Vagina (tissue), 2 donors: ENCODE measurements at places on chromosomes 6 and 20. TPM values are rescaled to one million over a fixed set of nuclear protein-coding genes. Genes with fewer than 3 reads are reported as not detected.
A peak's percentile ranks its signal among the peaks of the same experiment; 100 is the strongest.

- H3K27me3 ChIP-seq, result no peaks in the 10 kb centered on the region
- H3K4me3 ChIP-seq, result no peak overlapping the region
These were observed 103.9 kb upstream of the JAG1 start for GRCh38 chr20:10777710-10778109.

Gene JAG1
- 185 TPM for total RNA-seq

Gene PDE10A
- total RNA-seq, result 15.0 TPM

Gene SIRPB2
- total RNA-seq, result 2.9 TPM

Gene RIPOR3
- 38.1 TPM for total RNA-seq

Gene FERMT1
- total RNA-seq, result 9.8 TPM

DNA sequence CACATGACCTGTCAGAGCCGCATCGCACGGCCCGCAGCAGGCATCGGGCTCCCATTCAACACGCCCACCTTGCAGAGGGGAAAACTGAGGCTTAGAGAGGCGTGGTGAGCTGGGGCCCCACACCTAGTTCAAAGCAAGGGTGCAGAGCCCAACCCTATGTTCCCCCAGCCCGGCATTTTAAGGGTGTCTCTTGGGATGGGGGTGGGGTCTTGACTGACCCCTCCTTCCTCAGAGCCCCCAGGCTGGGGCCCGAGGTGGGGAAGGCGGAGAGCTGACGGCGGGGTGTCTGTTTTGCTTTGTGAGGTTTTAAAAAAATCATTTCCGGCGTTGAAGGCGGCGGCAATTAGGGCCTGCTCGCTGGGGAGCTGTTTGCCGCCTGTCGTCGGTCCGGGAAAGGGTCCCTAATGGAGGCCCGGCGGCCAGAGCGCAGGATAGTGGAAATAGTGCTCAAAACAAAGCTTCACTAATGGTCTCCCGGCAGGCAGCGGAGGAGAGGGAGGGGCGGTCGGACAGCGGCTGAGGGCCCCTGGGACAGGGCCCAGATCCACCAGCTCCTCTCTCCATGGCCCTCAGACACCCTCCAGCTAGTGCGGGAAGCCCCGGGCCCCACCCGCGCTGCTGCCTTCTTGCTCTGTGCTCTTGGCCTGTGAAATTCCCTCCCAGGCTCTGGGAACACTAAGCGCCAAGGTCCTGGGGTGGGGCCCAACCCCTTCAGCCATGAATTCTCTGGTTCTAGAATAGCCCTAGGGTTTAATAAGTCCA, 11.9 kb downstream of the VSTM2L start:
- no peak for DNase-seq
- no peak overlapping the region for H3K27ac ChIP-seq
- H3K4me3 ChIP-seq, result peak overlapping the region; percentile 13
- no peaks in the 10 kb centered on the region for H3K36me3 ChIP-seq

GRCh38 chr20:44961870-44962267, 1.7 kb upstream of the TOMM34 start:
- no peak overlapping the region for H3K4me3 ChIP-seq
- H3K36me3 ChIP-seq, result no peaks in the 10 kb centered on the region
- H3K4me1 ChIP-seq, result peaks cover 27% of the 10 kb centered on the region
- no peak overlapping the region for H3K27ac ChIP-seq
- no peak for DNase-seq

Gene TCP11
- not detected for total RNA-seq

GRCh38 chr20:22825546-22825945, 209.6 kb upstream of the SSTR4 start:
- peak; percentile 37 for DNase-seq
- no peaks in the 10 kb centered on the region for H3K4me1 ChIP-seq
- H3K4me3 ChIP-seq, result no peak overlapping the region
- H3K27ac ChIP-seq, result no peak overlapping the region
- H3K27me3 ChIP-seq, result no peaks in the 10 kb centered on the region

Gene SCGN
- not detected for total RNA-seq

- no peaks in the 10 kb centered on the region for H3K36me3 ChIP-seq
- no peak overlapping the region for H3K27ac ChIP-seq
These were observed 553.9 kb downstream of the PTPRT start for GRCh38 chr20:42635699-42636411.

Gene TMEM170B
- total RNA-seq, result 2.5 TPM

- H3K27me3 ChIP-seq, result no peaks in the 10 kb centered on the region
- no peaks in the 10 kb centered on the region for H3K36me3 ChIP-seq
- no peak overlapping the region for H3K4me3 ChIP-seq
These were observed 1.9 kb upstream of the ZNF831 start for GRCh38 chr20:59161721-59162120.

Gene C20orf204
- total RNA-seq, result 0.98 TPM

GRCh38 chr6:168713839-168714238, 272.9 kb downstream of the SMOC2 start:
- H3K36me3 ChIP-seq, result no peaks in the 10 kb centered on the region
- no peak overlapping the region for H3K27ac ChIP-seq
- no peaks in the 10 kb centered on the region for H3K27me3 ChIP-seq
- no peak overlapping the region for H3K4me3 ChIP-seq

- H3K4me3 ChIP-seq, result peak overlapping the region; percentile 94
- no peaks in the 10 kb centered on the region for H3K27me3 ChIP-seq
- peak; percentile 93 for DNase-seq
- no peaks in the 10 kb centered on the region for H3K36me3 ChIP-seq
- H3K4me1 ChIP-seq, result peaks cover 26% of the 10 kb centered on the region
These were observed 984 bp upstream of the ABT1 start for GRCh38 chr6:26595669-26596269.

GRCh38 chr6:130787726-130788500, 39.3 kb upstream of the SMLR1 start:
- no peaks in the 10 kb centered on the region for H3K27me3 ChIP-seq
- no peak overlapping the region for H3K4me3 ChIP-seq
- H3K27ac ChIP-seq, result no peak overlapping the region
- no peaks in the 10 kb centered on the region for H3K36me3 ChIP-seq
- no peak for DNase-seq

DNA sequence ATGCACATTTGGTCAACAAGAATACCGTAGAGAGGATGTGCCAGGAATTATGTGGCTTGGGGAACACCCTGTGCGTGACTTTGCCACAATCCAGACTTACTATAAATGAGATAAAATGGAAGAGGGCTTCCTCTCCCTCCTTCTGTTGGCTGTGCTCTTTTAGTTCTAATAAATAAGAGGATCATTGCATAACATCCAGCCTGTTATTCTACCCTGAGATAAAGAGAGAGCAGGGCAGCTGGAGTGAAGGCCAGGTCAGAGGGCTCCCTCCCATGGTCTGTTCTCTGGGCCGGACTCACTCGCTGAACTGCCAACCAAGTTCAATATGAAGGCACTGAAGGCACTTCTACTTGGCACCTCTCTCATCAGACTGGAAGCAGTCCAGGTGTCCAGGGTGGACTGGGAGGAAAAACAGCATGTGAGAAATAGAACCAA, 91.7 kb downstream of the MTFR2 start:
- no peaks in the 10 kb centered on the region for H3K27me3 ChIP-seq
- H3K4me3 ChIP-seq, result no peak overlapping the region
- peaks cover 22% of the 10 kb centered on the region for H3K4me1 ChIP-seq
- no peak for DNase-seq
- H3K36me3 ChIP-seq, result no peaks in the 10 kb centered on the region

DNA sequence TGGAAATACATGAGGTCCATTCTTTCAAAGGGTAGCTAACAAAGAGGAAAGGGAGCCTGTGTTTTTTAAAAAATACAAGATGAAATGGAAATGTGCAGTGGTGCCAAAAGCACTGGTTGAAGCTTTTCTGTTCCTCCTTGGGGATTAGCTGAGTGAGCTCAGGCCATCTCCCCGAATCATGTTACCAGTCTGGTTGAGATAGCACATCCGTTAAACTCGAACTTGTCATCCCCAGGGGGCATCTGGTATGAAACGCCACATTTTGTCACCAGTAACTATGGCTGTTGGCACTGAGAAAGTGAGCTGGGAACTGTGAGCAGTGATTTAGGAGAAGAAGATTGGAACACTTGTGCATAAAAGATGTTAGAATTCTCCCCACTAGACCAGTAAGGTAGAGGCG, 196.2 kb downstream of the SAMD5 start:
- no peak overlapping the region for H3K4me3 ChIP-seq
- no peak for DNase-seq
- H3K36me3 ChIP-seq, result no peaks in the 10 kb centered on the region
- no peak overlapping the region for H3K27ac ChIP-seq

GRCh38 chr6:33607784-33608161, 13.3 kb upstream of the ITPR3 start:
- no peak overlapping the region for H3K4me3 ChIP-seq
- no peaks in the 10 kb centered on the region for H3K36me3 ChIP-seq
- DNase-seq, result no peak
- H3K27me3 ChIP-seq, result no peaks in the 10 kb centered on the region

- H3K4me3 ChIP-seq, result no peak overlapping the region
- no peak overlapping the region for H3K27ac ChIP-seq
- no peak for DNase-seq
- H3K27me3 ChIP-seq, result no peaks in the 10 kb centered on the region
- H3K4me1 ChIP-seq, result peaks cover 25% of the 10 kb centered on the region
- no peaks in the 10 kb centered on the region for H3K36me3 ChIP-seq
These were observed 1.1 kb downstream of the EDN1 start for GRCh38 chr6:12291071-12291838.

- no peak overlapping the region for H3K4me3 ChIP-seq
- H3K27me3 ChIP-seq, result no peaks in the 10 kb centered on the region
- DNase-seq, result no peak
- no peak overlapping the region for H3K27ac ChIP-seq
- no peaks in the 10 kb centered on the region for H3K36me3 ChIP-seq
These were observed 143.5 kb downstream of the PDE7B start for GRCh38 chr6:135994857-135995544.

GRCh38 chr6:151175662-151176445, 63.9 kb upstream of the AKAP12 start:
- no peak overlapping the region for H3K27ac ChIP-seq
- DNase-seq, result no peak
- no peaks in the 10 kb centered on the region for H3K27me3 ChIP-seq
- no peaks in the 10 kb centered on the region for H3K4me1 ChIP-seq

DNA sequence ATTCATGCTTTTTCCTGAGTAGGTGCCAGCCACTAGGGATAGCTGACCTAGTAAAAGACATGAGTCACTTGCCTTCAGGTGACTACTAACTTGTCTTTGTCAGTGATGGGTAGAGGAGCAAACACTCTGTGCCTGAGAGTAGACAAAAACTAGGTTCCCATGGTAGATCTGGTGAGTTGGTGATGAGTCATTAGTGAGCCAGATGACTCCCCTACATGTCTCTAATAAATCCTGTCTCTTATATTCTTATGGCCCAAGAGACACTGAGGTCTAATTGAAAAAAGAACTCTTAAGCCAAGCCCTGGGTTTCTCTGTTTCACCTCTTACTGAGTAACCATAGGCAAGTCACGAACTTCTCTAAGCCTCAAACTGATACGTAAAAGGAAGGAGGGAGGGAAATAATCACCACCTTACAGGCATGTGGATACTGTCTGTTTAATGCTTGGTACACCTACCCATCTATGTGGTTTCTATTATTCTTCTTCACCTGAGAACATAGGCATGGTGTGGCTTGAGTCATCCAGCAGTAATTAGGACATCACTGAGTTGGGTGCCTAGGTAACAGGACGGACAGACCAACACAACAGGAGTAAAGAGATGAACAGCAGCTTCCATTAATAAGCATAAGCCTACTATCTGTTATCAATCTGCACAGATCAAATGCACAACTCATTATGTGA, 20.3 kb downstream of the TTPAL start:
- no peak for DNase-seq
- H3K27me3 ChIP-seq, result no peaks in the 10 kb centered on the region
- H3K4me1 ChIP-seq, result peaks cover 53% of the 10 kb centered on the region
- no peak overlapping the region for H3K4me3 ChIP-seq
- no peaks in the 10 kb centered on the region for H3K36me3 ChIP-seq
- H3K27ac ChIP-seq, result peak overlapping the region; percentile 88

- no peak overlapping the region for H3K4me3 ChIP-seq
- H3K27me3 ChIP-seq, result no peaks in the 10 kb centered on the region
- no peak overlapping the region for H3K27ac ChIP-seq
- no peaks in the 10 kb centered on the region for H3K36me3 ChIP-seq
These were observed 174.9 kb upstream of the PRND start for GRCh38 chr20:4546786-4547185.

DNA sequence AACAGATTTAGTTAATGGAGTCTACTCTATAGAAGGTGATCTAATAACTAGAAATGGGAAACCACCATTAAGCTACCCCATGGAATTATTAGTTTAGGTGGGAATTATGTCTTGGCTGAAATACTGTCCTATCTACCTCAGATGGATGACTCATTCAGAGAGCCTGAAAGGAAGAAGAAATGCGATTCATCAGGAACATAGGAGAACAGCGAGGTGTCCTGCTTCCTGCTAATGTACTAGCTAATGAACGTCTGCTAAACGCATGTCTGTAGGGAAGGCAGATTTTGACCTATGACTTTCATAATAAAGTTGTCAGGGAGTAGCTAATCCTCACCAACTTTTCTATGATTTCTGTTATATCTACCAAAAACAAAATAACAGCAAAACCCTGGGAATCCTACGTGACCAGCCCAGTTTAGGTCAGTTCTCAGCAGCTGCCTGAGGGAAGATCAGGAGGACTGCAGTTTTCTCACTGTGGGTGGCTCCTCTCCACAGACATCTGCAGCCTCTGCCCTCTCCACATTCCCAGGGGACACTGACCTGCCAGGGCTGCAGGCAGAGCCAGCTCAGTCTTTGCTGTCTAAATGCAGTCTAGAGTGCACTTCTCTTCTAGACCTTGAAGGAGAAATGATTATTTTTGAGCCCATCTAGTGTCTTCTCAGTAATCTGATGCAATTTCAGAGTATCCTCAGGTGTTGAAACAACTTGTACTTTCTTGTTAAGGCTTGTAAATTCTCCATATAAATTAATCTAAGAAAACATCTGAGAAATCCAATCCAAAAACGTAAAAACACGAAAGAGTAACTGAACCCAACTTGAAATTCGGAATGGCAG, 18.1 kb upstream of the SFT2D1 start:
- H3K27ac ChIP-seq, result no peak overlapping the region
- peaks cover 6% of the 10 kb centered on the region for H3K36me3 ChIP-seq
- no peak for DNase-seq
- no peaks in the 10 kb centered on the region for H3K27me3 ChIP-seq
- no peak overlapping the region for H3K4me3 ChIP-seq

- H3K4me1 ChIP-seq, result no peaks in the 10 kb centered on the region
- no peak for DNase-seq
- H3K27me3 ChIP-seq, result no peaks in the 10 kb centered on the region
- H3K27ac ChIP-seq, result no peak overlapping the region
- no peak overlapping the region for H3K4me3 ChIP-seq
- no peaks in the 10 kb centered on the region for H3K36me3 ChIP-seq
These were observed 146.9 kb downstream of the FOXC1 start for GRCh38 chr6:1756472-1757129.

DNA sequence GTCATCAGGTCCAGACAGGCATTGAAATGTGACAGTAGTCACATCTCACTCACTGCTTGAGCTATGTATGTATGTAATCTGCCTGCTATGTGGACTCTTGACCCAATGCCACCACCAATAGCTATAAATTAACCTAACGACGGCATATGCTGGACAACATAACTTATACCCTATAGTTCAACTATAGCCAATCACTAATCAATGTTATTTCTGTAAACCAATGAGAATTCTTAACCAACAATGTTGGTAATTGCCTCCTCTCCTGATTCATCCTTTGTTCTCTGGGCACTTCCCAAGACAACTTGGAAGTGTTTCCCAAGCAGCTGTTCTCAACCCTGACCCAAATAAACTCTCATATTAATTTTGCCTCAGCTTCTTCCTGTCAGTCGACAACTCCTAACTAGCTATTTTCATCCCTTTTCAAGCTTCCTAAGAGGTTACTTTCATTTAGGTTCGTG, 24.1 kb upstream of the SERPINB1 start:
- no peaks in the 10 kb centered on the region for H3K4me1 ChIP-seq
- no peaks in the 10 kb centered on the region for H3K36me3 ChIP-seq
- H3K27ac ChIP-seq, result no peak overlapping the region
- no peaks in the 10 kb centered on the region for H3K27me3 ChIP-seq
- no peak overlapping the region for H3K4me3 ChIP-seq
